ENCODE measurements at places on chromosomes 6 and 20. TPM values are rescaled to one million over a fixed set of nuclear protein-coding genes. Genes with fewer than 3 reads are reported as not detected.

DNA sequence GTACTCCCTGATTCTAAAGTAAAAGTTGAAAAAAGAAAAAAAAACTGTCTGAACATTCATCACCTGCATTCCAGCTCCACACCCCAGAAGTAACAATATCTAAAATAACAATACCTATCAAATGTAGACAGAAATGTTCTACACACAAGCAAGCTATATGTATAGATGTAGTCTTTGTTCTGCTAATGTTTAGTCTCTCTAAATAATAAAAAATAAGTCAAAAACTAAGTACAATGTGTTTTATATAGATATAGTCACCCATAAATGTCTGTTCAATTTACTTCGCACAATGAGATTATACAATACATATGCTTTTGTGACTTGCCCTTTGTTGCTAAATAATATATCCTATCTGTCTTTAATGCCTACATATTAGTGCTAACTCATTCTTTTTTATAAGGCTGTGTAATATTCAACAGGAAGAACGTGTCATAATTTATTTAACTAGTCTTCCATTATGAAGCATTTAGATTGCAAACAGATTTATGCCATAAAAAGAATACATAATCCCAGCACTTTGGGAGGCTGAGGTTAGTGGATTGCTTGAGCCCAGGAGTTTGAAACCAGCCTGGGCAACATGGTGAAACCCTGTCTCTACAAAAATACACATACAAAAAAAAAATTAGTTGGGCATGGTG, 216.2 kb upstream of the ZNF217 start:
- DNase-seq: no peak

DNA sequence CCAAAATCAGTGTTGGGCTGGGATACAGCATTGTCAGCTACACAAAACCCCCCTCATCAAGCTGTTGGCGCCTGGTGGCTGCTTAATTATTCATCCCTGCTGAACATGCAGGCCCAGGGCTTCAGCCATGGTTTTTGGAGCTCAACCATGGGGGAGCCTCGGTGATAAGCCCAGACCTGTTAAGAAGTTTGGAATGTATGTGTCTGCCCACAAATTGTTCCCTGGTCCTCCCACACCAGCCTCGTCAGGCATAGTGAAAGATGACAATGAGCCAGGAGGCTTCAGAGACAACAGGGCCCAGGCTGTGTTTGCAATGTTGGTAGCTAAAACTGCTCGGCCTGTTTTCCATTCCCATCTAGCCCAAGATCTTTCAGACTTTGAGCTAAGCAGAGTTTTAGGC, 34.8 kb upstream of the SIRPA start:
- no peak for DNase-seq

Gene NAPB
- 4.5 TPM for total RNA-seq

- DNase-seq: no peak
Measured at GRCh38 chr20:1368448-1369199, 24.2 kb downstream of the FKBP1A start.

Gene SSR1
- total RNA-seq: 83.8 TPM

Gene SLC17A1
- total RNA-seq: not detected

DNA sequence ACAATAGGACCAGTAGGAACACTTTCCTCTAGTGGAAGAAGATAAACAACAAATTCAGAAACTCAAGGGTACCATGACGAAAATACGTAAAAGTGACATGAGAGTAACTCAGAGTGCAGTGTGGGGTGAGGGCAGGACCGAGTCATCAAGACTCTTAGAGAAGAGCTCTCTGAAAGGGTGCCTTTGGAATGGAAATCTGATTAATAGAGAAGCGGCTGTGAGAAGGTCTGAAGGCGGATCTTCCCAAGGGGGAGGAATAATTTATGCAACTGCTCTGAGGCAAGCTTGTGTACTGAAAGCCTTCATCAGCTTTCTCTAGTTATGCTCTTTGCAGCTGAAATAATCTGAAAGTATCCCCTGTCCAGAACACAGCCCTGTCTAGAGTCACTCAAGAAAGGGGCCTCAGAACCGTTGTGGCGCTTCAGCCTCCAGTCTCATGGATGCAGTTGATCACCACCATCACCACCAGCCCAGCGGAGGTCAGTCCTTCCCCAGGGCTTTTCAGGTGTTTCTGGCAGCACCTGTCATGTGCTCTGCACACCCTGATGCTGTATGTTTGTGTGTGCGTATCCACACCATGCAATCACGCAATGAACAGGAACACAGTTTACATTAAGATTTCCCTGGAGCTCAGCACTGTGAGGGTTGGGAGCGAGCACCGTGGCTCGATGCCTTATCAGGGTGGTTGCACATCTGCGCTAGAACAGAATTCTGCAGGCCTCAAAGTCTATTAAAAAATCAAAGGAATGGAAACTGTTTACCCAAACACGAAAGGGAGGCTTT, 396.5 kb downstream of the SMOC2 start:
- no peak for DNase-seq

DNA sequence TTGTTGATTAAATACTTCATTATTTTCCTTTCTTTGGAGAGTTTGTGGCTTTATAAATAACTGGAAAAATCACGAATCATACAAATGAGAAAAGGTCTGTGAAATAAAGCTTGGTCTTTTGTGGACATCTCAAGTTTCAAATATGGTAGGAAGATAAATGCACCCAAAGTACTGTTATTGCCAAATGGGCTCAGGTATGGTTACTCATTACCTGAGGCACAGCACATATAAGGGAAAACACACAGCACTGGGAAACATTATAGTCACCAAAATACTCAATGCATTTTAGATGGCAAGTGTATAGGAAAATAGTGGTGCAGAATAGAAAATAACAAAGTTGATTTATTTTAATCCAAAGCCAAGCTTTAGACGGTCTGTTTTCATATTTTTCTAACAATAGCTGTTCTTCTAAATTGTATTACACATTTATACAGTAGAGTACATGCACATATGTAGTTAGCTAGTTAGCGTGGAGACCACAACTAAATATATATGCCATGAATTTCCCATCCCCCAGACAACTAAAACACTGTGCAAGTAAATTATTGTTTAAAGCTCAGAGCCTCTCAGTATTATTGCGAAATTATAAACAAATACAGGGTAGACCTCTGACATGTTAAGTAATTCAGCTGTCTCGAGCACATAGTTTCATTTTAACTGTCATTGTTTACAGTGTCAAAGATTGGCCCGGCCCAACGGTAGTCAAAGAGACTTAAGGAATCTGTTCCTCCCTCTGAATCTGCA, 336.0 kb downstream of the SYNE1 start:
- DNase-seq: no peak

Gene HAO1
- not detected for total RNA-seq

- no peak for DNase-seq
Measured at GRCh38 chr20:24994470-24995368, 2.2 kb upstream of the APMAP start.

DNA sequence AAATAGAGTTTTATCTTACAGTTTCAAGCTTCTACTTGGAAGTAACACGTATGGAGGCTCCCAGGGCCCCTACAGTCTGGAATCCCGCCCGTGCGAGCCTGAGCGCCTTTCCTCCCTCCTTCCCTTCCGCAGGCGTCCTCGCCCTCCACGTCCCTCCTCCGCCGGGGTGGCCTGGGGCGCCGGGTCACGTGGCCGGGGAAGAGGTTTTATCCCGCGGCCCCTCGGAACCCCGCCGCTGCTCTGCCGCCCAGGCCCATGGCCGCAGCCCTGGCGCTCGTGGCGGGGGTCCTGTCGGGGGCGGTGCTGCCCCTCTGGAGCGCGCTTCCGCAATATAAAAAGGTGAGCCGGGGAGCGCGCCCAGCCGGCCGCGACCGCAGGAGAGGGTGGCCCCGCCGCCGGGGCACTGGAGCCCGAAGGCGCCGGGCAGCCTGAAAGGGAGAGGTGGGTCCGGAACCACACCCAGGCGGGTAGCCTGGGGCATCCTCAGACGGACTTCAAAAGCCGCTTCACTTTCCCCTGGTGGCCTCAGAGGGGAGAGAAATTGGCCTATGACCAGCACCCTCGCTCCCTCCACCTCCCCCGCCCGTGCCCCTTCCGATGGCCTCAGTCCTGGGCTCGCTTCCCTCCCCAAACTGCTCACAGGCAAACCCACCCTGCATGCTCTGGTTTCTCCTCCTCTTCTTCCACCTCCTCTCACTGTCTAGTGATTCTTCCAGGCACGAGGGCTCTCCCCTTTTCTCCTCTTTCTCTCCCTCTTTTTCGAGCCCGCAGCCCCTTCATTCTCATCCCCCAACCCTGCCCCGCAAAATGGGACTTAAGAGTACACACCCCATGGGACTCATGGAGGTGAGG, at the start of gene CLPSL2:
Gene CLPSL2 (plus strand): TSS at position 235 of the 852 bp plus-strand sequence. CDS start 21 bp downstream, at position 256.
- no peak for DNase-seq

Gene SAMD5
- total RNA-seq: 9.0 TPM

DNA sequence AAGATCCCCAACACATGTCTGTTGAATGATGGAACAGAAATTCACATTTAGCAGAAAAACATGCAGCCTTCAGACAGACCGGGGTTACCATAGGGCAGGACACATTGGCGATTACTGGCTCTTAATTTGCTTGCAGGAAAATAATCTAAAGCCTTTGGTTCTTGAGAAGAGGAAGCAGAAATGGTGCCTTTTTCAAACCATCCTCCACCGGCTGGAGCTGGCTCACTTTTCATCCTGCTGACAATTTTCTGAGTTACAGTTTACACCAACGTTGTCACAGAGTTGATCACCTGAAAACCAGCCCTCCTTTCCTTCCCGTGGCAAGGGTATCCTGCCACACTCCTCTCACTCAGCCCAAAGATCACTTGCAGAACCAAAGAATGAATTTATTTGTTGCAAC, 32.6 kb downstream of the SF3B5 start:
- no peak for DNase-seq

GRCh38 chr6:39471954-39472659, 149.6 kb upstream of the KCNK16 start:
- DNase-seq: no peak

DNA sequence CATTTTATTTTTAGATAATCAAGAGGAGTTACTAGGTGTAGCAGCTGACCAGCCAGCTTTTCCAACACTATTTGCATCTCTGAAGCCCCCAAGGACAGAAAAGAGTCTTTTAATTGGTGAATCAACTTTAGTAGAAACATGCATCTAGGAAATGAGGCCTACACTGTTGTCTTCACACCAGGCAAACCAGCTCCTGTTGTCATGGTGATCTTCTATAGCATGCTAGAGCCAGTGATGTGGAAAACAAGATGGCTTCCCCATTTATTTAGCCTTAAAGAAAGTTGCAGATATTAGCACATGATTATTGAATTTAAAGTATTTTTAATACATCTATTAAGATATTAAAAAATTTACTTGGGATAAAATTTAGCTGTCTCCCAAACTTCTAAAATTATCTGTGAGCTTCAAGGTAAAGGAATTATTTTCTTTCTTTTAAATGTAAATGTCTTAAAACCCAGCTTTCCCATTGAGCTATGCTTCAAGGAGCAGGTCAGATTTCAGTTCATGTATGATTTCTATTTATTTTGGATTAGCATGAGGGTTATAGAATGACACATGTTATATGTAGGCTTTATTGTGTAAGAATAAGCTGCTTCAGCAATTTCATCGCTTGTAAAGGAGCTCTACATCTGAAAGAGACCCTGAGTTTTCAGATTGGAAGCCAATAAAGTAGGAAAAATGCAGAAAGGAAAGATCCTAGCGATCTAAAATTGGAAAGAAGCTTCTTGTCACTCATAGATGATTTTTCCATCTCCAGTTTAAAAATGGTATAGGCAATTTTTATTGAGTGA, 564.9 kb upstream of the CITED2 start:
- no peak for DNase-seq

Gene FERMT1
- total RNA-seq: 1.2 TPM

Gene KHDC1L
- total RNA-seq: not detected

Gene SLC22A1
- total RNA-seq: not detected

Gene GPSM3
- total RNA-seq: 15.5 TPM

Gene GSTA3
- total RNA-seq: not detected

Gene SLC17A9
- total RNA-seq: 22.9 TPM

GRCh38 chr6:70124882-70125545, 177.9 kb downstream of the COL9A1 start:
- DNase-seq: no peak

Gene ZCCHC3
- total RNA-seq: 19.5 TPM

Gene CCDC170
- 0.10 TPM for total RNA-seq

DNA sequence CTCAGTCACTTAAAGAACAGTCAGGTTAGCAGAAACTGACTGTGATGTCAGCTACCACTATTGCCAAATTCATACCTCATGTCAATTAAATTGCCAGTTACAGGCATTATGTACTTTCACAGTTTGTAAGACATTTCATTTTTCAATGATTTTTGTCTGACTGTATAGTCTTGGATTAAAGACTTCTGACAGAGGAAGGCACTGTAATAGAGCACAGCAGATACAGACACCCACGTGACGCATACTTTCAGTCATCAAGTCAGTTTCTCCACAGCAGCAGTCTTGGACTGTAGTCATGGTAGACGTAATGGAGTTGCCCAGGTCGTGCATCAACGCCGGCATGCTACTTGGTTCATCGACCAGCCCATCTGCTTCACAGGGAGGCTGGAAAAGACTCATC, 29.5 kb upstream of the ELOVL5 start:
- no peak for DNase-seq

DNA sequence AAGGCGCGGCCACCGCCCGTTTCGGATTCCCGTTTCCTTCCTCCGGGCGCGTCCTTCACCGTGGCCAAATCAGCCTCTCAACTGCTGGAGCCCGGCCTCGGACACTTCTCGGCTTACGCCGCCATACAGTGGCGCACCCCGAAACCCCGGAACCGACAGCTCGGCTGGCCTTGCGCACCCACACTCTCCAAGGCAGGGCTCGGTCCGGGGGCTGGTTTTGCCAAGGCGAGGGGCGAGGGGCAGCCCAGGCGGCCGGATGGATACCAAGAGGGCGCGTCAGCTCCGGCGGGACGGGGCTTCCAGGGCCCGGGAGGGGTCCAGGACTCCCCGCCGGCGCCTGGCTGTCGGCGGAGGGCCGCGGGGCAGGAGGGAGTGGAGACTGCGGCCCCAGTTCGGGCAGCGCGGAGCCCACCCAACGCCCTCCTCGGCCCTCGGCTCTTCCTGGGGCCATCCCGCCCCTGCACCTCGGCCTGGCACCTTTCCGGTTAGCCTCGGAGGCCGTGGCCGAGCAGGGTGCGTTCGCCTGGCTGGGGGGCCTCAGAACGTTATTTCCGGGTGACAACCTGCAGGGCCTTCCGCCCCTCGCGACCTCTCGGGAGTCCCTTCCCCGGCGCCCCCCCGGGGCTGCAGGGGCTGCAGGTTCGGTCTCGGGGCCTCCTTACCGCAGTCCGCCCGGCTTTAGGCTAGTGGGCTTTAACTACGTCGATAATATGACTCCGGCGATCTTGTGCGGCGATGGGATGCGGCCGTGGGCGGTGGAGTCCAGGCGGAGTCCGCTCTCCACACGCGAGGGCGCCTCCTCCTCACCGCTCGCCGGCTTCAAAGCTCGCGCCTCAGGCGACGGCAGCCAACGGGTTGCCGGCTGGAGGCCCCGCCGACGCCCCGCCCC, 697 bp upstream of the CEP43 start:
- DNase-seq: no peak

Gene CRISP2
- not detected for total RNA-seq

DNA sequence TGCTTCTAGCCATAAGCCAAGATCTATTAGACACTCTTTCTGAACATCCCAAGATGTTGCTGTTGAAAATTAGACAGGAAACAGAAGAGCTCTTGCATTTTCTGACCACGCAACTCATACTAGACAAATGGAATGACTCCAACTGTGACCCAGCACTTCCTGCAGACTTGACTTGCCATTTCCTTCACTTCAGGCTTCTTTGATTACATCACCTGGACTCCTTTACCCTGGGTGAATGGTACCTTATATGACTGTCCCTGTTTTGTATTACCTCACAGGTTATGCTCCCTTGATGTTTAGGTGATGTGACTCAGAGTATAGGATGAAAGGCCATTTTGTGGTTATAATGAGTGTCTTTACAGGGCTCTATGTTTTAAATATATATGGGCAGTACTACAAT, 236.1 kb downstream of the BMP2 start:
- DNase-seq: no peak

Gene MCHR2
- not detected for total RNA-seq
